ENCODE measurements at places on chromosomes 11 and 22.

DNA sequence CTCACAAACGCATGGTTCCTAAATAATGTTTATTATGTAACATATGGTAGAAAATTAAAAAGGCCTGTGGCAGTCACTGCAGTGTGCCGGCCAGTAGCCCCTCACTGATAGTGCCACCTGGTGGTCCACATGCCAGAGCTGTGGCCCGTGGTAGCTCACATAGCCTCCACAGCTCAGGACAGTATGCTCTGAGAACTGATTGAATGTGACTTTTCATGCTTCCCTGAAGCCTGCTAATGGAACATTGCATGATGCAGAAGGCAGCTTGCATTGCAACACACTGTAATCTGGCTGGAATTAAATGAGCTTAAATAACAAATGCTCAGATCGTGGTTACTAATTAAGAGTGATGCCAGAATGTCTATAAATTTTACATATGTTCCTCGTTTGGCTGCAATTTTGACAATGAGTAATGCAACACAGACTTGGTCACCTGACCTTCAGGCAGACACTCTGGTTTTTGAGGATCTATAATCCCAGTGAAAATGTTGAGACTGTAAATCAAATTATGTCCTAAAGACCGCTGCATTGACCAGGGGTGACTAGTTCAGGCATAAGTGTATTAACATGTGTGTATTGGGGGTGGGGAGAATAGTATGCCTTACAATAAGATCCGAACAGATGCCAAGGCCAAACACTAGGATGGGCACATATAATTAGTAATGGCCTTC is 566.4 kb downstream of the METTL15 start:
- peak; percentile 96 for DNase-seq

DNA sequence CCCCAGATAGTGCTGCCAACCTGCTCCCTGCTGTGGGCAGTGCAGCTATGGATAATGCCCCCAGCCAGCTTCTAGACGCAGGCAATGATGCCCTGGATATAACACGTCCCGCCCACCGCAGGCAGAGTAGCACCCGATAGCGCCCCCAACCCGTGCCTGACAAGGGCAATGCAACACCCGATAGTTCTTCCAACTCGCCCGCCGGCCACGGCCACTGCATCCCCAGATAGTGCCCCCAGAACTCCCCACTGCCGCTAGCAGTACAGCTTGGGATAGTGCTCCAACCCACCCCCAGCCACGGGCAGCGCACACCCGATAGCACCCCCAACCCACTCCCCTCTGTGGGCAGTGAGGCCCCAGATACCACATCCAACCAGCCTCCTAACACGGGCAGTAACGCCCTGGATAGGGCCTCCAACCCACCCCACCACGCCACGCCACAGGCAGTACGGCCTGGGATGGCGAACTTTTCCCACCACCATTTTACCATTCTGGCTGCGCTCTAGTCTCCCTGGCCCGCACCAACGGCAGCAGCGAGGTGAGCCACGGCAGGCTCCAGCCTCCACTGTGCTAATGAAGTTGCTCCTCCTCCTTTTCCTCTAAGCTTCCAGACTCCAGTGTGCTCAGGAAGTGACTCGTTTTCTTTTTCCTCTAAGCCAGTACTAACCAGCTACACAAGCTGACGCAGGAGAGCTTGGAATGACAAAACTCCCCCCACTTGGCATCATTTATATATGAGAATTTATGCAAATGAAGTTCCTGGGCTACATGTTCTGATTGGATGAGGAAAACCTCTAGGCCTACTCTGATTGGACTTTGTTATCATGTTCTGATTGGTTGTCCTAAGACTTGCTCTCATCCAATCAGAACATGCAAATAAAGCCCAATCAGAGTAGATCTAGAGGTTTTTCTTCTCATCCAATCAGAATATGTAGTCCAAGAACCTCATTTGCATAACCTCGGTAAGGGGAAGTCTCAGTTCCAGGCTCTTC is 3.0 kb upstream of the RFPL3 start:
- DNase-seq: peak; percentile 69

DNA sequence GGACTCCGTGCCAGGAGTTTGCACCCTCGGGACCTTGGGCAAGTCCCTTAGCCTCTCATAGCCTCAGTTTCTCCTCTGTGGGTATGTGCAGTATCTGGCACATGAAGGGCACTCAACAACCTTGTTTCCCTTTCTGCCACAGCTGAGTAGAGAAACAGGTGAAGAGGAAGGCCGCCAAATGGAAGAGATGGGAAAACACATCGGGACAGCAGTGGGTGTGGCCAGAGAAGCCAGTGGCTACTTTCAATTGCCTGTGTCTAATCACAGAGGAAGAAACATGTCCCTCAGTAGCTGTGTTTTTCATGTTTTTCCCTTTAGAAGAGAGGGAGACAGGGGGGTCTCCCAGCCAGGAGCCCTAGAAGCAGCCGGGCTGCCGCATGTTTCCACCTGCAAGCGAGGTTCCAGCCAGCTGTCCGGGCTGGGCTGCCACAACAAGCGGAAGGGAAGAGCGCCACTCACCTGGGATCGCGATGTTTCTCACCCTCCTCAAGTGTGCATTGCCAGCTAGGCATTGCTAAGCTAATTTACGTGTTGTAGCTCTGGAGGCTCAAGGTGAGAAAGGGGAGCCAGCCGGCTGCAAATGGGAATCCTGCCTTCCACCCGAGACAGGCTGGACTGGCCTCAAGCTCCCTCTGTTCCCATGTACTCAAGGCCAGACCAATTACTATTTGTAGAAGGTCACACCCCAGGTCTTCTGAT is 16.7 kb downstream of the ASPHD2 start:
- DNase-seq: no peak

DNA sequence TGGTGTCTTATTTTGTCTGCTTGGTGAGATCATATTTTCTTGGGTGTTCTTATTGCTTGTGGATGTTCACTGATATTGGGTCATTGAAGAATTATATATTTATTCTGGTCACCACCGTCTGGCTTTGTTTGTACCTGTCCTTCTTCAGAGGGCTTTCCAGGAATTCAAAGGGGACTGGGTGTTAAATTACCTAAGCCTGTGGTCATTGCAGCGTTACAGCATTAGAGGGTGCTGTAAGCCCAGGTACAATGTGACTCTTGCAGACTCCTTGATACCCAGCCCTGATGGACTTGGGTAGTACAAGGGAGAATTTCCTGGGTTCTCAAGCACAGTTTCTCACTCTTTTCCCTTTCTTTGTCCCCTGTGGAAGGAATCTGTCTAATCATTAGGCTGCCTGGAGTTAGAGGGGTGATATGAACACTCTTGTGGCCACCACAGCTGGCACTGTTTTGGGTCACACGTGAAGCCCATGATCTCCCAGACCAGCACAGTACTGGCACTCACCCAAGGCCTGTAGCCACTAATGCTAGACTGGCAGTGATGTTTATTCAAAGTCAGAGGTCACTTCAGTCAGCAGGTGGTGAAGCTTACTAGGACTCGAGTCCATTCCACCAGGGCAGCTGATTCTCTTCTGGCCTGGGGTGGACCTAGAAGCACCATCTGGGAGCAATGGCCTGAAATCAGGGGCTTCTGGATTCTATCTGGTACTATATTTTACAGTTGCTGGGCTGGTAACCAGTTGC is 56.1 kb upstream of the NARS2 start:
- DNase-seq: no peak

DNA sequence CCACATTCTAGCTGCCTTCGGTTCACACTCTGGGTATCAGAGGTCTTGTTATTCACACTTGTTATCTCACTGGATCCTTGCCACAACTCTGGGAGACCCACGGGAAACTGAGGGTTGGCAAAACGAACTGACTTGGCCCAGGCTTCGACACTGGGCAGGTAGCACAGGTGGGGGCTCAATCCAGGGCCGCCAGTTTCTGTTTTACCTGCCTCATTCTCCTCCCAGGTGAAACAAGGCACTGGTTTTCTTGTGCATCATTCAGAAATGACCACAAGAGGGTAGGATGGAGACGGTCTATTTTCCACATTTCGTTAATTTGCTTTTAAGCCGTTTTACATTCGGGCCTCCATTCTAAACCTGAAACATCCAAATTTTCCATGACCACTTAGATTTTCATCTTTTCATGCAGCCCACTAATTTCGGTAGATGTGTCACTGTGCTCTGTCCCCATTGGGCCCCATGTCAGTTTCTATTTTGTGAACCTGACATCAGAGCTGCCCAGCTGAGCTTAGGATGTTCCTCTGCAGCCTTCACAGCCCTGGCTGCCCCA is 108.1 kb downstream of the KIAA1671 start:
- DNase-seq: no peak

DNA sequence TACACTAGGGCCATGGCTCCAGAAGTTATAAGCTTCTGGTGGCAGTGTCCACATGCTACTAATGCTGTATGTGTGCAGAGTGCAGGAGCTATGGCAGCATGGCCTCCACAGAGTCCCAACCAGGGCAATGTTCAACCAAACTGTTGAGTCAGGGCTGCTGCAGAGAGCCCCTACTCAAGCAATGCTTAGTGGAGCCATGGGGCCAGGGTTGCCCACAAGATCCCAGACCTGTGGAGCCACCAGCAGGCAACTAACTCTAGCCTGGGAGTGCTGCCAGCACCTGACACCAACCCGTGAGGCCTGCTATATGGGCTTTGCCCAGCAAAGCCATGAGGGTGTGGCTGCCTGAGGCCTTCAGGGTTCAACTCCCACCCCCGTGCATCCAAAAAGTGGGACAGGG is 655.2 kb downstream of the TBC1D22A start:
- DNase-seq: no peak

DNA sequence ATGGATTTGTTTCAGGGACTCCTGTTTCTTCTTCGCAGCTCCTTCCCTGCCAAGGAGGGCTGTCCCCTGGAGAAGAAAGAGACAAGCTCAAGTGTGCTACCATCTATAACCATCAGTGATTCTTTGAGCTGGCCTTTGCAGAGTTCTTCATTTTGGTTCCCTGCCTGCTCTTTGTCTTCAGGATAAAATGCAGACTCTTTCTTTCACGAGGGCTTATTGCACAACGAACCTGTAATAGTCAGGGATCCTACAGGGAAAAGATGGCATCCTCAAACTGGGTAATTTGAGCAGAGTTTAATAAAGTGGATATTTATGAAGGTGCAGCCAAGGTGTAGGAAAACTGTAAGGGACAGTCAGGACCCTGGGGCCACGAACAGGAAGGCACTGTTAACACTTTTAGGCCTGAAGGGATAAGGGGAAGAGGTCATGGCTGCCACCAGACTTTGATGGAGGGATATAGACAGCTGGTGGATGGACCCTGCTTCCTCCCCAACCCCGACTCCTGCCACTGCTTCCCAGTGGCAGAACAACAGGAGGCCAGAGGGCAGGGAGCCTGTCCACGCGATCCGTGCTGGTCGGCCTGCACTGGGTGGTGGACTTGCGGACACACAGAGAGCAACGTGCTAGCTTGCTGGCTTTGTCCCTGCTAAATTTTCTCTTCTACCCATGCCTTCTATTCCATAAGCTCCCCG is 767.0 kb downstream of the NTM start:
- DNase-seq: no peak

DNA sequence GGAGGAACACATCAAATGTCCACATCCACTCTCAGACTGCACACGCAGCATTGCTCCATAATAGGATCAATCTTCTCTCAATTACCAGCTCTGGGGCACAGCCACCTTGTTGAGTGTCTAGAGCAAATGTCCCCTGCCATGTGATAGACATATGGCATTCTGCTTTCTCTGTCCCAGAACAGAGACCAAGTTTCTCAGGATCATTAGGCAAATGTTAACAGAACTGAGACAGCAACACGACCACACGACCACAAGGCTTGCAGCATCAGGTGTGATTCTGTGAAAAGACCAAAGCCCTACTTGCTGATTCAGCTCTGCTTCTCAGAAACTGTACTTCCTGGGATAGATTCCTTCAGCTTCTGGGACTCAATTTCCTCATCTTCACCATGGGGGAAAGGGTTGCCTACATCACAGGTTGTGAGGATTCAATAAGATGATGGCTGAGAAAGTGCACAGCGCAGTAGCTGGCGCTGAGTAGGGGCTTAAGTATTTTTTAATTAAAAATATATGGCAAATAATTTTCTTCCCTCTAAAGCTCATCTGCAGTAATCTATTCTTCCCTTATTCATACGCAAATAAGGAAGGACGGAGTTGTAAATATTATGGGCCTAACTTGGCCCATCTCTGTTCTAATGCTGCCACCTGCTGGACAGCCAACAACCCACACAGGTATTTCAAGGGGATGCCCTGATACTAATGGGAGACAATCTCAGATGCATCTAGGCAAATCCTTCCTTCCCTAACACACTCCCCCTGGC is 54.3 kb upstream of the USP47 start:
- peak; percentile 74 for DNase-seq

DNA sequence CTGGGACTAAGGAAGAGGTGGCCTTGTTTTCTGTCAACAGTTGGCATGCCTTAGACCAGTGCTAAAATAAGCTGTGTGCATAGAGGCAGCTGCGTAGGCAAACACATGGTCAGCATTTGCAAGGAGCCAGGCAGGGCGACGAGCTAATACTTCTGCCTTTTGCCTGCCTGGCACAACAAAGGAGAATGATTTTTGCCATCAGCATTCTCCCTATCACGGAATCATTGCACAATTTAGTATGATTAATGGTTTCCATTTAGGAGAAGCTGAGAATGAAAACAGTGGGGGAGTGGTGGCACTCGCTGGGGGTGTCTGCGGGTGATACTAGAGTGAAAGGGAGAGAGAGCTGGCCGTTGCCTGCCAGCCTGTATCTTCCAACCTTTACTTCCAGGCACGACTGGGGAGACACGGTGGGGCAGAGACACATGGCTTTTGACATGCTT is 336.0 kb downstream of the CADM1 start:
- peak; percentile 11 for DNase-seq

DNA sequence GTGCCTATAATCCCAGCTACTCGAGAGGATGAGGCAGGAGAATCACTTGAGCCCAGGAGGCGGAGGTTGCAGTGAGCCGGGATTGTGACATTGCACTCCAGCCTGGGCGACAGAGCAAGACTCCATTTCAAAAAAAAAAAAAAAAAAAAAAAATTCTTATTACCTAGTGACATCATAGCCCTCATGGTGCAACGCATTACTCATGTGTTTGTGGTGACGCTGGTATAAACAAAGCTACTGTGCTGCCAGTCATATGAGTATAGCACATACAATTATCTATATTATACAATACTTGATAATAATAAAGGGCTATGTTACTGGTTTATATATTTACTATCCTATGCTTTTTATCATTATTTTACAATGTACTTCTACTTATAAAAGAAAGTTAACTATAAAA is 41.2 kb downstream of the OR2AT4 start:
- no peak for DNase-seq

DNA sequence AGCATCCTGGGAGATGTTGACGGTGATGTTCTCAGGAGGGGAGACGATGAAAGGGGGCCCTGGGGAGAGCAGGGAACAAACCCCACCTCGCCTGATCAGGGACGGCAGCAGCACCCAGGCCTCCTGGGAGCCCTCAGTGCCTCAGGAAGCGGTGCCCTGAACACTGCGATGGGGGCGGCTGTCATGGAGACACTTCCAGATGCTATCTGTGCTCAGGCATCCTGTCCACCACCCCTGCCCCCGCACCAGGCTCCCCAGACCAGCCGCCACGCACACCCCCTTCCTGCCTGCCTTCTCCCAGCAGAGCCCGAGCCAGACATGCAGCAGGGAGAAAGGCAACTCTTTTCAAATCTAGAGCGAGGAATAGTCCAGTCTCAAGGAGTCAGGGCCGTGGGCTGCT is 20.6 kb downstream of the IGSF9B start:
- DNase-seq: no peak

Data from fibroblast of upper back skin (primary cell).